ENCODE measurements at places on chromosomes 12 and 14.

DNA sequence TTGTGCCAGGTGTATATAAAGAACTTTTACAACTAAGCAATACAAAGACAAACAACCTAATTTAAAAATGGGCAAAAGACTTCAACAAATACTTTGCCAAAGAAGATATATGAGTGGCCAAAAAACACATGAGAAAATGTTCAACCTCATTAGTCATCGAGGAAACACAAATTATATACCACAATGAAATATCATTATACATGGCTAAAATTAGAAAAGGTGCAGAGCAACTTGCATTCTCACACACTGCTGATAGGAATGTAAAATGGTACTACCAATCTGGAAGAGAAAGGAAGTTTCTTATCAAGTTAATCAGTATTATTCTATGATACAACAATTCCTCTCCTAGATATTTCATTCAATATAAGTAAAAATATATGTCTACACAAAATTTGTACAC, 131.6 kb upstream of the FRMD6 start:
- no peak for DNase-seq

- no peak for DNase-seq
Observed at GRCh38 chr12:13273850-13274249, 77.3 kb downstream of the EMP1 start.

- no peak for DNase-seq
Observed at GRCh38 chr14:24382064-24382371, 14.0 kb downstream of the NFATC4 start.

- peak; percentile 46 for DNase-seq
Observed at GRCh38 chr14:92846162-92846897, 52.2 kb downstream of the GOLGA5 start.

DNA sequence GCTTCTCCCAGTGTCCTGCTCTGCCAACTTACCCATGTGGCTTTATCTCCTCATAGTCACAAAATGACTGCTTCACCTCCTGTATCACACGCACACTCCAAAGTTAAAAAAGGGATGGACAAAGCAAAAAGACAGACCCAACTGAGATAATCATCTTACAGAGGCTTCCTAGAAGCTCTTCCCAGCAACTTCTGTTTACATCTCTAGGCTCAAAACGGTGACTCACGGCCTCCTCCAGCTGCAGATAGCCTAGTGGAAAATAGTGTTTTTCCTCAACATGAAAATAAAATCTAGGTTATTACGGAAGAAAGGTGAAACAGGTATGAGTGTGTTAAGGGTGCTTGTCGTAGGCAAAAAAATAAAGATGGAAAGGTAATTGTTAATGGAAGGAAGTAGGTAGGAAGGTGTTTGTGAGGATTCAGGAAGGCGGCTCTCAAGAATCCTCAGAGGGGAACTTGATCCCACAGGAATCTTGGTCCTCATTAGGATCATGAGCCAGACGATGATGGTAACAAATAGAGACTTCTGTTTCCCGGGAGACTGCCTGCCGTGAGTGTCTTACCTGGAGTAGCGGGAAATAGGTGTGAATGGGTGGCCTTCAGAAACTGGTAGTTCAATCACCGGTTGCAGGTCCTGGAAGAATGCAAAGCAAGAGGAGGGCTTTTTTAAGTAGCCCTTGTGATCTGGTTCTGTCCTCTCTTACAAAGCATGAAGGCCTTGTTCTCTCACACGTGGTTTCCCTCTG, 487.5 kb upstream of the TMEM132C start:
- no peak for DNase-seq

DNA sequence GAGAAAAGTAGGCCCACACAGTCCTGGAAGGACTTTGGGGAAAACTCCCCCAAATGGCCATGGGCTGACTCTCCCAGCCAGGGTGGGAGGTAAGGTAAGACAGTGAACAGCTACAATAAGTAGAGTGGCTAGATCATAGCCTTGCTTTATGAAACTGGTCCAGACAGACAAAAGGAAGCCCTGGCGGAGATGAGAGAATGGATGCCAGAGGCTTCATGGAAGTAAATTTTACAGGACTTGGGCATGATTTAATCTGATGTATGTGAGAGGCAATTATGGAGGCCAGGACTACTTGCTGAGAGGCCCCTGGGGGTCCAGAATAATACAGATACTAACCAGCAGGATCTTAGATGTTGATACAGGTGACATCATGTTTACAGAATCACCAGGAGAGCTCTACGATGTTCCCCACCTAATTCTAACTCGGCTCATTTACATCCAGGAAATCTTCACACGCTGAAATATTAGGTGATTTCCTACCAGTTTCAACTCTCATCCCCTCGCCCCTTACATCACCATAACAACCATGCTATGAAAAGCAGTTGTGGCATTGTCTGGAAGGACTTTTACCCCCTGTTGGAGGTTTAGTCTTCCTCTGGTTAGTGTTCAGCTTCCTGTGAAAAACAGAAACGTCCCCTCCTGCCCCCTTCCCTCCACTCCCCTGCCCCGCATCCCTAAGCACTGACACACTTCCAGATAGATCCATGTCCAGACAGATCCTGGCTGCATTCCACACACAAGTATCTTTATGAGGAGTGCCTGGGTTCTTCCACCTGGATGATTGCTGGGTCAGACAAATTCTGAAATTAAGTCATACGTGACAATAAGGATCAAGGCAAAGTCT, 39.5 kb upstream of the NT5DC3 start:
- DNase-seq: no peak

DNA sequence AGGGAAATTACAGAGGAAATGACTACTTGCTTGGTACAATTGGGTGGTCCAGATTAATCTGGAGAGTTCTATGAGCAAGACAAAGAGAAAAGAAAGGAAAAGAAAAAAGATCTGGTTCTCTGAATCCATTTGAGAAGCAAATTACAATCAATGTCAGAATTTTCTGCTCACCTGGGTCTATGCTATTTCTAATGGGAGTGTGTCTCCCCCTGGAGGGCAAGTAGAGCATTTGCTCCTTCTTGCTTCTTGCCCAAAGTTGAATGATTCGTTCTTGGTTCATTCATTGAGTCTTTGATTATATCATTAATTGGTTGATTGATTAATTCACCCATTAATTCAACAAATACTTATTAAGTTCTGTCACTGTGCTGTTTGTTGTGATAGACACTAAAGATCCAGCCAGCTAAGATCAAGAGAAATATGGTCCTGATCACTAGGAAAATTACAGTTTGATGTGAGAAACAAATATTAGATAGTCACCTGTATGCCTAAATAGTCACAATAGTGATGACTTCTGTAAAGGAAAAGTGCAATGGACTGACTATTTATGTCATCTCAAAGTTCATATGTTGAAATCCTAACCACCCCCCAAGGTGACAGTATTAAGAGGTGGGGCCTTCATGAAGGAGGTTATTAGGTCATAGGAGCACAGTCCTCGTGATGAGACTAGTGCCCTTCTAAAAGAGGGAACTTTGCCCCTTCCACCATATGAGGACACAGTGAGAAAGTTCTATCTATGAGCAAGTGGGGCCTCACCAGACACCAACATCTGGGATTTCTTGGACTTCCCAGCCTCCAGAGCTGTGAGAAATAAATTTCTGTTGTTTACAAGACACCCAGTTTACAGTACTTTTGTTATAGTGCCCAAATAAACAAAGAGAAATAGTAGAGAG, 8.0 kb upstream of the ASB8 start:
- DNase-seq: peak; percentile 68

DNA sequence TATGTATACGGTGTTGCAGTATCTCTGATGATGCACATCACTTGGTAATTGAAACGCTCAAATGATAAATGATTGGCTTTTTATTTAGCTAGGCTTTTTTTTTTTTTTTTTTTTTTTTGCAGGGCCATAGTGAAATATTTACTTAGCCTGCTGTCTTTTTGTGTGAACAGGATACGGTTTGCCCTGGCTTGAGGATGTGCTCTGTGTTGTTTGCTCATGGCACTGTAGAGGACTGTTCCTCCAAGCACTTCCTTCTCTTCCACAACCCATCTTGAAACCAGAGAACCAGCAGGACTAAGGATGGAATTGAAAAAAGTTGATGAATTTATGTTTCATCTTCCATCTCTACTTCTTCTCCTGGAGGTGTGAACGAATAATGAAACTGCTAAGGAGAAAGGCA, 15.5 kb upstream of the SSPN start:
- DNase-seq: no peak

DNA sequence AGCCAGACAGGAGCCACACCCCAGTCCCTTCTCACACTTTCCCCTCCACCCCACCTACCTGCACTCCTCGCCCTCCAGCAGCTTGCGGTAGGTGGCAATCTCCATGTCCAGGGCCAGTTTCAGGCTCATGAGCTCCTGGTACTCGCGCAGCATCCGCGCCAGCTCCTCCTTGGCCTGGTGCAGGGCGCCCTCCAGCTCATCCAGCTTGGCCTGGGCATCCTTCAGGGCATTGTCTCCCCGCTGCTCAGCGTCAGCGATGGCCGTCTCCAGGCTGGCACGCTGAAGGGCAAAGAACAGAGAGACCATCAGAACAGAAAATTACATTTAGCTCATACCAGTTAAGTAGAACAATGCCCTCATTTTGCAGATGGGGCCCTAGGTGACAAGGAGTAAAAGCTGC, 5.5 kb downstream of the KRT74 start:
- no peak for DNase-seq

GRCh38 chr12:53735556-53735955, 8.3 kb upstream of the CALCOCO1 start:
- no peak for DNase-seq

DNA sequence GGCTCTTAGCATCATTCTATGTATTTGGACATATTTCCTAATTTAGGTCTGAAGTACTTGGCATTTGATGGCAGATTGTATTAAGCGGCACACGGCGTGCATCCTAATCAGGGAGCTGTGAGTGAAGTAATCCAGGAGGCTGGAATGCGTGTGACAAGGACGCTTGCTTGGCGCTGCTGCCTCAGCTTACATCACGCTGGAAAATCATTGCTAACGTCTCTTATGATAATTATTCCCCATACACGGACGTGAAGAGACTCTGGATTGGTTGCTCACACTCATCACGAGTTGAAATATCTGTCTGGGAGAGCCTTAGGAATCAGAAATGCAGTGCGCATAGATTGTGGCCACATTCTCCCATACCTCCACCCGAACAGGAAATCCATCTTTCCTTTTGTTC, 85.3 kb downstream of the FBXW8 start:
- DNase-seq: no peak

DNA sequence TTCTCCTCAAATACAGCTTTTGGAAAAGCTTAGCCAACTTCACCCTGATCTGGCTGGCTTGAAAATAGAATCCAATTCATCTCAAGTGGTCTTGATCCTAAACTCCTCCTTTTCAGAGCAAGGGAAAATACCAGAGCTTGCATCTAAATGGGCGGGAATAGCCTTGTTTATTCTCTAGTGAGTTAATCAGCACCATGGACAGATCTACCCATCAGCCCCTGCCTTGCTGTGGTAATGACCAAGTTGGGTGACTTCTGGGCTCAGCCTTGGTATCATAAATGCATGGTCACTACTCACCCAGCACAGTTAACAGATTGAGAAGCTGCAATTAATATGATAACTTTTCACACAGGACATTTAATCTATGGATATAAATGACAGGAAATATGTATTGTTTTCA, 196.6 kb downstream of the GLT1D1 start:
- DNase-seq: no peak

DNA sequence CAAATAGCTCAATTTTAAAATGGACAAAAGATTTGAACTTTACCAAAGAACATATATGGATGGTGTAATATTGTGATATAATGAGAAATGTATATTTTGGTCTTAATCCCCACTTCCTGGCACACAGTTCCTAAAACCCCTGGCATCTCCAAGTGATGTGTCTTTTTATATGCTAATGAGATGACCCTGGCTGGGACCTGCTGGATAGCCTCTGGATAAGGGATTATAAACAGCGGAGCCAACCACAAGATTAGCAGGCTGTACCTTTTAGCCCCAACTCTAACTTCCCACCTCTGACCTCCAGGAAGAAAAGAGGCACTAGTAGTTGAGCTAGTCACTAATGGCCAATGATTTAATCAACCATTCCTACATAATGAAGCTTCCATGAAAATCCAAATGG, 130.0 kb downstream of the DPF3 start:
- DNase-seq: no peak

GRCh38 chr12:116497051-116497591, 62.1 kb upstream of the MAP1LC3B2 start:
- no peak for DNase-seq

- no peak for DNase-seq
Observed at GRCh38 chr14:50659327-50659974, 8.7 kb downstream of the SAV1 start.

GRCh38 chr14:94022532-94023411, 3.4 kb upstream of the OTUB2 start:
- no peak for DNase-seq

GRCh38 chr14:61438860-61439765, 117.7 kb downstream of the PRKCH start:
- DNase-seq: peak; percentile 30

- DNase-seq: no peak
Observed at GRCh38 chr14:28608443-28608842, 158.1 kb upstream of the FOXG1 start.

- no peak for DNase-seq
Observed at GRCh38 chr12:106183735-106184134, 45.0 kb upstream of the NUAK1 start.

DNA sequence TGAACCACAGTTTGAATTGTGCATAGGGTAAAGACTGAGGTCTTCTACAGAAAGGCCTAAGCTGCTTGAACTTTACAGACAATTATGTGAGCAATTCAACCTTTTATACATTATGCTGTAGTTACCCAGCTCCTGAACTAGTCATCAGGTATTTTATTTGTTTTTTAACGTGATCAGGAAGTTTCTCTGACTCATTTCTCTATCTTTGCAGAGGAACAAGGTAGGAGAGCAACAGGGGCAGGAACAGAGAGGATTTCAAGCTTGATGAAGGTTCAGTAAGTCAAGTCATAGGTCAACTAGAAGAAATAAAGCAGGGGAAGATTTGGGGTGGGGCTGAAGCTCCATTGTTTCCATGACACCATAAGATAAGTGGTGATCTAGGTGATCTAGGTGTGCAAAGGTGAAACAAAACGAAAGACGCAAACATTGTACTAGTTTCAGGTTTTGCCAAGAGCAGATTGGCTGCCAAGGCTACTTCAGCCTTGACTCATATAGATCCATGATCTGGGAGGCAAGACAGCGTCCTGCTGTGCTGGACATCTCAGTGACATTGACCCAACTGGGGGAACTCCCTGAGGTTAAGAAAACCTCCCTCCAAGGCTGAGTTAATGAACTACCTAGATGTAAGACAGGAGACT, 198.1 kb downstream of the DAD1 start:
- DNase-seq: no peak

- no peak for DNase-seq
Observed at GRCh38 chr14:74426202-74426582, at the start of gene SYNDIG1L. Gene SYNDIG1L, minus strand, starts transcription at chr14:74426210. Its CDS starts 16,466 bp downstream, at chr14:74409744.

- DNase-seq: no peak
Observed at GRCh38 chr14:54186821-54187763, 209.7 kb upstream of the CDKN3 start.

GRCh38 chr12:47777741-47778558, 4.9 kb downstream of the SLC48A1 start:
- DNase-seq: no peak

DNA sequence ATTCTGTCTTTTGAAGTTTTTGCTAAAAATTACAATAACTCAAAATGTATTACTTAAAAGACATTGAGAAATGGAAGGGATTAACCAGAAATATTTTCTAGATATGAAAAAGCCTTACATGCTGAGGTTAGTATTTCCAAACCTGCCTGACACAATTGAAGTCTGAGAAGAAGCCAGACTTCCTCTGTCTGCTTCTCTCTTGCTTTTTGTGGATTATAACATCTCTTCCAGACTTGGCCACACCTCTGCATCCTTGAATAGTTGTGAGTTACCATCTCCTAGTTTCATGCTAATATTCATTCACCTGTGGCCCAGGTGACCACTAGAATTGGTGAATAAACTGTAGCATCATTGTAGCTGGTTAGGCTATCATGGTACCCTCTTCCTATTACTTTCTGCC, 497.6 kb downstream of the SLC16A7 start:
- DNase-seq: no peak
